ENCODE measurements at places on chromosomes 16 and 17.

DNA sequence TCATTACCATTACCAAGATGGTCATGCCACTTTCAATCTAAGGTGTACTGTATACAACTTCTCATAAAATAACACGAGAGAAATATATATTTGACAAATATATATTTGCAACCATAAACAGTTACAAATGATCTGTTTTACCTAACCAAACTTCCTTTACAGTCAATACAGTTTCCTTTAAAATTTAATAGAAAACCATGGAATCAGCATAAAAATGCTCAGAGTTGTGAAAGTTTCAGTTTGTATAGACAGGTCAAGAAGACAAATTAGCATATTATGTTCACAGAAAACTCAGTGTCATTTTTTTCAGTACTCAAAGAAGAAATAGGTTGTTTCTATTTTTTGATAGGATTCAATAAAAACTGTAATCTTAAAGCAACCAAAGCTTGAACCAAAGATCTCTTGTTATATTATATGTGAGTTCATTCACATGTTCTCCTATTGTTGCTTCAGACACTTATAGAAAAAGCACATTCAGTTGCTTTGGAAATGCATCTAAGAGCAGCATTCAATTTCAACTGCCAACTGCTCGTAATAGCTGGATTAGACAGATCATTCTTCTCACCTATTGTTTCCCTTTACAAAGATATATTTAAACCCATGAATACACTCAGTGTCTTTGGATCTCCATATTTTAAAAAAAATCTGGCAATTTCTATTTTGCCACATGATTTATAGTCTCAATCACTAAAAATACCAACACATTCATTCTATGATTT is 15.1 kb downstream of the SSH2 start:
- no peak for DNase-seq

GRCh38 chr17:32944248-32945020 is 16.5 kb downstream of the TMEM98 start:
- DNase-seq = no peak

DNA sequence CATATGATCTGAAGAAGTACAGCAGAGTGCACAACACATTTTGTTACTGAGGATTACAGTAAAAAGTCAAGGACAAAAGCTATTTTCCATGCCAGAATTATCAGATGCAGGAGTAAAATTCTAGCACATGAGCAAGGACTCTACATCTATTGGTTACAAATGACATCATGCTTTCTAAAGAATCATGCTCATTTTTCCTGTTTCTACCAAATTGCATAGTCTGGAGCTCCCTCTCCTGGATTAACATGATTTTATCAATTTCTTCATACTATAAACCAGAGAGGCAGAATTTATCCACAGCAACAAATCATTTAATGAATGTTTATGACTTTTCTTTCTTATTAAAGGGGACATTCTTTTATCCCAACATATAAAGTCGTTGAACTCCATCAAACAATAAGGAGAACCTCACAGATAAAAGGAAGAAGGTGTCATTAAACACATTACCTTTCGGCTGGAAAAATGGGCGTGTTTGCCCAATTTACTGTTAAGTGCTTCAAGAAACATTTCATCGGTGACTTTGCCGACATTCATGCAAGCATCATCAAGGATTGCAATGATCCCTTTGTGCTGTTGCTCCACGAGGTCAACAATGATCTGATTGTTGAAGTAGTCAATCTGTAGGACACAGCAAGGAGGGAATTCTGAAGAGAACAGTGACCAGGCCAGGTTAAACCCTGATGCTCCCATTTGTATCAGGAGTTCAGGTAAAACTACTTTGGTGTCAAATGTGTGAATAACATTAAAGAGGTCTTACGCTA is 121.7 kb downstream of the MYO1D start:
- DNase-seq = peak; percentile 76

GRCh38 chr17:56744721-56745120 is 89.0 kb downstream of the C17orf67 start:
- no peak for DNase-seq

DNA sequence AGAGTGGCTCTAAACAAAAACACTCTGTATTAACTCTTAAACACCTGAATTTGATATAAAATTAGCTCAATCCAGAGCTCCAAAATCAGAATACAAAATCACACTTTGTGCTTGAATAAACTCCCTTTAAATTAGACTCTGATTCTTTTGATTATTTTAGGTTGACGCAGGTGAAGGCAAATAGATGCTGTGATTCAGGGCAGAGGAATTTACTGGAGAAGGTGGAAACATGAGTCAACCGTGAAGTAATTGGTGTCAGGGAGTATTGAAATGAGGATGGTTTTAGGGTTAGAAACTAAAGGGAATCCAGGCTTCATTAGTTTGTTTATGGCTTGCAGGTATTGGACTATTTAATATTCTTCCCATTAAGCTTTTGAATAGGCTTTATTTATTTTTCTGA is 37.1 kb upstream of the TEKT1 start:
- no peak for DNase-seq

GRCh38 chr16:68131813-68132706 is 46.9 kb downstream of the NFATC3 start:
- no peak for DNase-seq

DNA sequence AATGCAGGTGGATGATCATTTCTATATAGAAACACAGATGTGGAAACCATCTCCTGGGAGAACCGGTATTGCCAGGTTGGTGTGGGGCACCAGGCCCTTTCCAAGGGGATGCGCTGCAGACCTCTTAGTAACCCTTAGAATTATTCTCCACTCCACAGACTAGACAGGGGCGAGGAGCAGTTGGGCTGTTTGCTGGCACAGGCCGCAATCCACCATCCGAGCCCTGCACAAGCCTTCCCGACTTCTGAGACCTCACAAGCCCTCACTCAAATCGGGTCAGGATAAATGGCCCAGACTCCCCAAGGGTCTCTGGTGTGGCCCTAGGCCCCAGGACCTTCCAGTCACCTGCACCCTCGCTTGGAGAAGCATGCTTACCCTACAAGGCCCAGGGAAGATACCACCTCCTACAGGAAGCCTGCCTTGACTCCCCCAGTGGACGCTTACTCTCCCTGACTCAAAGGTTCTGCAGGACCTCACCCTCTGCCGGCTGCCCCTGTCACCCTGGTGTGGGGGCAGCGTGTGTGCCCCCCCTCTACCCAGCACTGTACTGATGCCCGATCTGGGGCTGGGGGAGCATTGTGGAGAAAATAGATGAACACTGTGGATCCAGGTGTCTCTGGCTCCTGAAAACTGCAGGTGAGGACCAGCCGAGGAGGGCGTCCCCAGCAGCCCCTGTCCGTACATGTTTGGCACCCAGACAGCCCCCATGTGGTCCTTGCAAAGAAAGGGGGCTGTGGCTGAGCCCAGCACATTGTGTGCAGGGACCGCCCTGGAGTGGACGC is 49.8 kb upstream of the ACSF3 start:
- DNase-seq = no peak

DNA sequence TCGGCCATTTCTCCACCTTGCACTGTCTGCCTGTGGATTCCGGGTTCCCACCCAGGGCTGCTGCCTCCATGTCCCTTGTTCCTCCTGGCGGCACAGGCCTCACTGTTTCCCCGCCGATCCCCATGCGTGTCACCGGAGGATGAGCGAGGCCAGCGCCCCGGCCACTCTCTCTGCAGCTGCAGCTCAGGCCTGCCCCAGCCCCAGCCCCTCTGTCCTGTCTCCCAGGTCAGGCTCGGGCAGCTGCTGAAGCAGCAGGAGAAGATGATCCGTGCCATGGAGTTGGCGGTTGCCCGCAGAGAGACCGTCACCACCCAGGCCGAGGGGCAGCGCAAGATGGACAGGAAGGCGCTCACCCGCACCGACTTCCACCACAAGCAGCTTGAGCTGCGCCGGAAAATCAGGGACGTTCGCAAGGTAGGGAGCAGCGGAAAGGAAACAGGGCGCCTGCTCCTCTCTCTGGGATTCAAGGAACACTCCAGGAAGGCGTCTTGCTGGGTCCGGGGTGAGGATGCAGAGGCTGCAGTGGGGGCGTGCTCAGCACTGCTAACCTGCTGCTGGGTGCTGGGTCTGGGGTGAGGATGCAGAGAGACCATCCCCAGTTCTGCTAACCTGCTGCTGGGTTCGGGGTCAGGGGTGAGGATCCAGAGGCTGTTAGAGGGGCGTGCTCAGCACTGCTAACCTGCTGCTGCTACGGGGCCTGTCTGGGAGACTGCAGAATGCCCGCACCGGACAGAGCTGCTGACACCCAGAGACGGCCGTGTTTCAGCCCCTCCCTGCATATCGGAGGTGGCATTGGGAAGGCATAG is 6.1 kb upstream of the GAA start:
- DNase-seq = no peak

GRCh38 chr16:83928341-83929055 is 24.5 kb upstream of the OSGIN1 start:
- no peak for DNase-seq

DNA sequence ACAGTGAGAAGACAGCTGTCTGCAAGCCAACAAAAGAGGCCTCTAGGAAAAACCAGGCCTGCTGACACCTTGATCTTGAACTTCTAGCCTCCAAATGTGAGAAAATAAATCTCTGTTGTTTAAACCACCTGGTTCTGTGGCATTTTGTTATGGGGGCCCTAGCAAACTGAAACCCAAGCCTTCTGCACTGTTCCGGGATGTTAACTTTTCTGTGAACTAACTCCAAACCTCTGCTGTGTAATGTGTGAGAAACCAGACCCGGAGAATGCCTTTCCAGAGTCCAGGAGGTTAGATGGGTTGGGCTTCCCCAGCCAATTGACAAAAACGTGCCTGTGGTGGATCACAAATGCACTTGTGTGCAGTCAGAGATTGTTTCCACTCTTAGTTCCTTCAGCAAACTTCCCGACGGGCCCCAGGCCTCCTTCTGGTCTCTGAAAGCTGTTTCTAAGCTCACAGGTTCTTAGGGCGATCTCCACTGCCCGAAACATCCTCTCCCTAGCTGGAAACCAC is 13.6 kb upstream of the GGA2 start:
- DNase-seq = no peak

DNA sequence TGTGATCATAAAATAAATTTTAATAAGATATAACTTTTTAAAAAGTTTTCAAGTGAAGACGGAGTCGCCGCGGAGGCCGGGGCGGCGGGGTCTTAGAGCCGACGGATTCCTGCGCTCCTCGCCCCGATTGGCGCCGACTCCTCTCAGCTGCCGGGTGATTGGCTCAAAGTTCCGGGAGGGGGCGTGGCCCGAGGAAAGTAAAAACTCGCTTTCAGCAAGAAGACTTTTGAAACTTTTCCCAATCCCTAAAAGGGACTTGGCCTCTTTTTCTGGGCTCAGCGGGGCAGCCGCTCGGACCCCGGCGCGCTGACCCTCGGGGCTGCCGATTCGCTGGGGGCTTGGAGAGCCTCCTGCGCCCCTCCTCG is at the start of gene FOXC2:
Gene FOXC2 (plus strand): TSS at position 229 of the 365 bp plus-strand sequence. CDS start 507 bp downstream, outside the sequence.
- no peak for DNase-seq

GRCh38 chr17:49266233-49266632 is 35.6 kb upstream of the PHOSPHO1 start:
- no peak for DNase-seq

- no peak for DNase-seq
Observed at GRCh38 chr16:50646345-50646744, 34.8 kb downstream of the SNX20 start.

DNA sequence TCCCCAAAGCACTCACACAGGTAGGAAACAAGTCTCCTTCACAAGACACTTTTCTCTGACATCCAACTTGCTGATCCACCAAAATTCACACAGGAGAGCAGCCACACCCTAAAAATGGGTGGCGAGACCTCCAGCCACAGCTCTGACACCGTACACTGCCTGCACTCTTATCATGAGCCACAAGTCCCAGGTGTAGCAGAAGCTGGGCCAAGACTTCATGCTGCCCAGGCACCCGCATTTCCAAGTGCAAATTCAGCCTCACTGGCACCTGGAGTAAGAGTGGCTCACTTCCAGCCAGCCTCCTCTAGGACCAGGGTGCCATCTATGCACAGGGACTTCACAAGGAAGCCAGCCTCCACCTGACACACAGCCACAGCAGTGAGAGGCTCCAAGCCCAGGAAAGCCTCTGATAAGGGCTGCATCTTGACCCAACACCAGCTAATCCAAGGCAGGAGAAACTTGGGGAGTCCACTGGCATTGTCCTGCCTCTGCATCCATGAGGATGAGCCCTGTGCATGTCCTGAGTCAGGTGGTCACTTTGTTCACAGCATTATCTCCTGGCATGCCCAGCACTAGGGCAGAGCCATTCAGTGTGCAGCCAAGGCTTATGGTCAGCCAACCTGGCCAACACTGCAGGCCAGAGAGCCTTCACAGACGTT is 2.6 kb upstream of the ZNF768 start:
- DNase-seq = no peak

DNA sequence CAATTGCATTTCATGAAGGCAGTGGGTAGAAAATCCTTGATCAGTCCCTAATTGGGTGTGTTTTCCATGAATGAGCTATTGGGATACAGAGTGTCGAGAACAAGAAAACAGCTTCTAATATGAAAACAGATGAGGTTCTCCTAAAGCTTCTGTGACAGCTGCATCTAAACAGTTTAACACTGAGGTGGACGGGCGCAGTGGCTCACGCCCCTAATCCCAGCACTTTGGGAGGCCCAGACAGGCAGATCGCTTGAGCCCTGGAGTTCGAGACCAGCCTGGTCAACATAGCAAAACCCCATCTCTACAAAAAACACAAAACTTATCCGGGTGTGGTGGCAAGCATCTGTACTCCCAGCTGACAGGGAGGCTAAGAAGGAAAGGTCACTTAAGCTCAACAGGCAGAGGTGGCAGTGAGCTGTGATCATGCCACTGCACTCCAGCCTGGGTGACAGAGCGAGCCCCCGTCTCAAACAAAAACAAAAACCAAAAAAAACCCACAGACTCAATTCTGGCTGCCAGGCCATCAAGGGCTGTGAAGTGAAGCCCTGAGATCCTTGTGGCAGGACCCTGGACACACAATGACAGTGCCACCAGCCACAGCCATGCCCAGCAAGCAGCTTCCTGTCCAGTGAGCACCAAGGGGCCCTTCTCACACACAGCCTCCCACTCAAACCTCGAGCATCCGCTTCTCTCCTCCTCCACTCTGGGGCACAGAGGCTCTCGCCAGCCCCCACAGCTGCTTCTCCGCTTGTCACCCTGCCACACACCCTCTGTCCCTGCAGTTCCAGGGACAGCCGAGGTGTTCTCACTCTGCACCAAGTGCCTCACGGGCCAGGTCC is 44.0 kb downstream of the ANKRD11 start:
- no peak for DNase-seq

DNA sequence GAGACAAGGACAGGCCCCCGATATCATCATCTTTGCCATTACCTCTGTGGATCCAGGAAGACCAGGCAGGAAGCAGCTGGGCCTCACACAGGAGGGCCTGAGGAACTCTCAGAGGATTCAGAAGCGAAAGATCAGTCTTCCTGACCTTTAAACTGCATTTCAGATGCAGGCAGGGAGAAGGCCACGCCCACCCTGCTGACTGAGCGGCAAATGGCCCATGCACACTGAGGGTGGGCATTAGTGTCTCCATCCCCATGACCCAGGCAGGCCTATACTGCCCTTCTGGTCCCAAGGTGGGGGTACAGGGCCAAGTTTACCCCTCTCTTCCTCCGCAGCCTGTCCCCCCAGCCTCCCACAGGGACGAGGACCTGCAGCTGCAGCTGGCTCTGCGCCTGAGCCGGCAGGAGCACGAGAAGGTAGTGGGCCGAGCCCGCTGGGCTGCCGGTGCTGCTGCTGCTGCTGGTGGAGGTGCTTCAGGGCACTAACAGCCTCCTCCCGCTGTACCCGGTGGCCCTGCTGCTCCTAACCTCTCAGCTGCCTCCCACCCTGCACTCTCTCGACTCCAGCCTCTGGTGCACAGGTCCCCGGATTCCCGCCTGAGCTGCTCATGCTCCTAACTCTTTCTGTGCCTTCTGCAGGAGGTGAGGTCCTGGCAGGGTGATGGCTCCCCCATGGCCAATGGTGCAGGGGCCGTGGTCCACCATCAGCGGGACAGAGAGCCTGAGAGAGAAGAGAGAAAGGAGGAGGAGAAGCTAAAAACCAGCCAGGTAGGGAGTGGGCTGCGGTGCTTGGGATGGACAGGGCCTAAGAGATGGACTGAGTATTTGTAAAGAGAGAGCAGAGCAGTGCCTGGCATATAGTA is 6.2 kb downstream of the EPN3 start:
- DNase-seq = no peak

All from COR-L47 (cell line).